HuH-7.5 (cell line): ENCODE measurements at places on chromosomes 4 and X.

- DNase-seq: no peak
Observed at GRCh38 chr4:126441173-126442035, 1126.6 kb downstream of the FAT4 start.

GRCh38 chr4:185651137-185651677 is 115.9 kb upstream of the PDLIM3 start:
- no peak for DNase-seq

- DNase-seq: no peak
Observed at GRCh38 chrX:15977644-15978043, 123.0 kb upstream of the AP1S2 start.

GRCh38 chrX:46849933-46850332 is 13.1 kb downstream of the RP2 start:
- DNase-seq: no peak

DNA sequence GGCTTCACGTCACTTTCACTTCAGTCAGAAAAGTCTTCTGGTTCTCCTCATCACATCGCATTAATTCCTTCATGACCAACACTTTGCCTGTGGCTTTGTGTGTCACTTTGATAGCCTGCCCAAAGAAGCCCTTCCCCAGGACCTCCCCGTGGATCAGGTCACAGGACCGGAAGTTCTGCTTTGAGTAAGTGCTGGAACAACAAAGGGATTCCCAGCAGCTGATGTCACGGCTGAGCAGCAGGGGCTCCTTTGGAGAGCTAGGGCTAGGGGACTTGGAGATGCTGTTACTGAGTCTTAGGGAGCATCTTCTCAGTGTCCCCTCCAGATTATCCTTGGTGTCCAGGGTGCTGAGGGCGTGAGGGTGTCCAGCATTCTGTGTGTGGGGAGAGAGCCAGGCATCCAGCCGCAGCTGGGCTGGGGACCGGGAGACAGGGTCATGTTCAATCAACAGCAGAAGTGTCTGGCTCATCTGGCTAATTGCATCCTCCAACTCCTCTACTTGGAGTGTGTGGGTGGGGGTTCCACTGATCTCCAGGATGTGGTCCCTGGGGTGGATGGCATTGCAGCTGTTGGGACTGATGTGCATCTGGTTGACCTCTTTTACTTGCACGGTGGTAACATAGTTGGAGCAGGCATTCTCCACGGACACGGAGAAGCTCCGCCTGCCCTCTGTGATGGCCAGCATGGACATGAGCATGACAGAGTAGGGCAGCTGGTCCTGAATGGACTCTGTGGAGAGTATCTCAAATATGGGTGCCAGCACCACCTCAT is 39.2 kb upstream of the ARHGAP6 start:
- no peak for DNase-seq

DNA sequence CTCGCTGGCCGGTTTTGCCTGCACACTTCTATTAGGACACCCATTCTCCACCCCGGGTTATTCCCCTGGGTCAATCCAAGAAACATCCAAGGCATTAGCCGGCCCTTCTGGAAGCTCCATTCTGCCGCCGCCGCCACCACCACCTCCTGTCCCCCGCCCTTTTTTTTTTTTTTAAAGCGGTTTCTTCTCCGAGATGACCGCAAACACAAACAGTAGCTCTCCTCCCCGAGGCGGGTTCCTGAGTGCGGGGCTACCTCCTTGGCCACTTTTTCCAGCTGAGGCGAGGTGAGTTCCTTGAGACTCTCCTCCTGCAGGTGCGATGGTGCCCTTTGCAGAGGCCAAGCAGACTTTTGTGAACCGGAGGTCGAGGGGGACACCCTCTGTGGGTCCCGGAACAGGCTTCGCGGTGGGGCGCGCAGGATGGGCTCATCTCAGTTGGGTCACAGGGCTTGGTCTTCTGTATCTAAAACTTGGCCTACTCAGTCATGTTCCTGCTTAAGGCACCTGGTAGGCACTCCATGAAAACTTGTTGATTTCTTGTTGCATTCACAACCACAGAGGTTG is 930 bp downstream of the NWD2 start:
- no peak for DNase-seq

DNA sequence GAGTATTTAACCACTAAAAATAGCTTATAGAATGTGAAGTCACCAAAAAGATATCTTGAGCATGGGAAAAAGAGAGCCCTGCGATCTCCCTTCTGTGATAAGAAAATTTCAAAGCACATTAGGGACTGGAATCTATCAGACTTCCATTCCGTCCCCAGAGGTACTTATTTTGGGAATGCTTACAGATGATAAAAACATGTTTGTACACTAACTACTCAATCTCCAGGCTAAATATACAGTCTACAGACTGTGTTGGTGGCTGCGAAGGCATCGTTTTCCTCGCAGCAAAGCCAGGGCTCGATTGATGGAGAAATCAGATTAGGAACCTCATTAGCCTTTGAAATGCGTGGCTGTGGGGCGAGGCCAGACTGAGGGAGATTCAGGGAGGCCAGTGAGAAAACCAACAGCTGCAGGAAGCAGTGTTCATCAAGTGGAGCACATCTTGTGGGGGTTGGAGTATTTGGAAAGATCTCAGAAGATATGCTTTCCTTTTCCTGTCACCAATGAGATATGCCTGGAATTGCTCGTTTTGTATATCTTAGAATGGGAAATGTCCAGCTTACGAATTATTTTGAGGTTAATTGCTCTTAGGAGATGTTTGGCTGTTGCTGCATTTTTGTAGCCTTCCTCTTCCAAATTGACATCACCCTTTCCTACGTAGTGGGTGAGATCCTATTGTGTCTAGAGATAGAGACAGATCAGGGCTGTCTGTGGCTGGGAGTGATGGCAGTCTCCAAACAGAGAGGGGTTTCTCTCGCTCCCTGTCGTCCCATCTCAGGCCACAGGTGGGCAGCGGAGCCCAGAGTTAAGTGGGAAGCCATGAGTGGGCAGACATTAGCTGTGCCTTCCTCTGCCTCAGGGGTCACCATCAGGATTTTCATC is 224.9 kb upstream of the FAT1 start:
- no peak for DNase-seq

- DNase-seq: no peak
Observed at GRCh38 chr4:25878676-25879075, 15.9 kb upstream of the SEL1L3 start.

GRCh38 chrX:76183289-76184049 is 10.6 kb downstream of the PBDC1 start:
- DNase-seq: no peak

GRCh38 chr4:101864660-101865059 is 74.1 kb downstream of the BANK1 start:
- DNase-seq: no peak

DNA sequence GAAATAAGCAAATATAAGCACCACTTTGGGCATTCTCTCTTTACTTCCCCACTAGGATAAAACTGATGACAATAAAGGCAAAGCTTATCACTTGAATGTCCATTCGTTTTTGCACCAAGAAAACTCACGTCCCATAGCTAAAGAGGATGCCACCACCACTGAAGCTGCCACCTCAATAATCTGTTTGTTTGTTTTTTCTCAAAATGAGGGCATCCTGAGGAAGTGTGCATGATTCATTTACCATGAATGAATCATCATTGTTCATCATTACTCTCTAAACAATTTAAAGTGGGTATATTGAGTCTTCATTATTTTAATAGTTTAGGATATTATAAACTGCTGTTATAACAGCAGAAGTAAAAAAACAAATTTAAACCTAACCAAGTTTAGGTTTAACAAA is 168.2 kb downstream of the DCTD start:
- no peak for DNase-seq

GRCh38 chr4:184807797-184808712 is 17.7 kb downstream of the ACSL1 start:
- DNase-seq: no peak

DNA sequence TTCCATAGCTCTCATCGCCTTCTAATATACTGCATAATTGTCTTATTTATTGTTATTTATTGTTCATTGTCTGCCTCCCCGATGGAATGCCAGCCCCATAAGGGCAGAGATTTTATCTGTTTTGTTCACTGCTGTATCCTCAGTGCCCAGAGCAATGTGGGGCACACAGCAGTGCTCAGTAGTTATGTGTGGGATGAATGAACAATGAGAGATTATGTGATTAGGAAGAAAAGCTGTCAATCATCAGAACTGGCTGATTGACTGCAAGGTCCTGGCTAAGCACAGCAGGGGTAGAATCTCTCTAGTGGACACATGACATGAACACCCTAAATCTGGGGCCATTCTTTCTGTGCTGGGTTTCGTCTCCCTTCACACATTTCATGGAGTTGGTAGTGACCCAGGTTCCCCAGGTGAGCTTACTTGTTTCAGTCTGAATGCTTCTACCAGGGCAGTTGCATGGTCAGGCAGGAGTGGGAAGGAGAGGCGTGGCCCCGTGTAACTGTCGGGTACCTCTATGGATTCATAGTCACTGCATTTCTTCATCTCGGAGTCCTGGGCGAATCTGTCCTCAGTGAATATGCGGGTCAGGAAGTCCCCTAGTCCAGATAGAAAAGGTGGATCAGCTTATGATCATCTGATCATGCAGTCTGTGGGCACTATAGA is 12.6 kb downstream of the PPEF2 start:
- DNase-seq: no peak

- no peak for DNase-seq
Observed at GRCh38 chr4:21555083-21555482, 393.5 kb downstream of the KCNIP4 start.

DNA sequence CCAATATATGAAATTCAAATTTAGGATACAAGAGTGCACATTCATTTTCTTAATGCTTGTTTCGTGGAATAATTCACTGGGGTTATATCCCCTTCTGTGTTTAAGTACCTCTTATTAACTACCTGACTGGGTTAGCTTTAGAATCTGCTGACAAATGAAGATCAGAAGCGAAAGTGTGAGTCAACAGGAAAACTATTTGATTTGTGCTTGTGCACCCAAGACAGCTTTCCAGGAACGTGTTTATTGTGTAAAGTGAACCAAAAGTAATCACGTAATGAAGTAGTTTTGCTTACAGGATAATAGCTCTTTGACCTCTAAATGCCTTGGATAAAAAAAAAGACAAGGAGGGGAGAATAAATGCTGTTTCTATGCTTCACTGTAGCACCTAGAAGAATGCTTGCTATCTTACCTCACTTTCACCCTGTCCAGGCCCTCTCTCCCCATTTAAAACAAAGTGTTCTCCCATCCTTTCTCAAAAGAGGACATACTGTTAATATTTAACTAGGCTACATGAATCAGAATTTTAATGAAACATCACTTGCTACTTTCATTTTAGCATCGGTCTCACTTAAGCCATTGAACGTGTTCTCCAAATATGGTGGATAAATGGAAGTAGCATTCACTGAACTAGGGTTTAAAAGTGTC is 141.9 kb downstream of the THOC2 start:
- no peak for DNase-seq

- DNase-seq: no peak
Observed at GRCh38 chrX:103437147-103437873, 61.0 kb downstream of the BEX3 start.

GRCh38 chr4:40265910-40266274 is 69.1 kb downstream of the RHOH start:
- DNase-seq: no peak

GRCh38 chr4:99875071-99875470 is 19.2 kb downstream of the LAMTOR3 start:
- no peak for DNase-seq

DNA sequence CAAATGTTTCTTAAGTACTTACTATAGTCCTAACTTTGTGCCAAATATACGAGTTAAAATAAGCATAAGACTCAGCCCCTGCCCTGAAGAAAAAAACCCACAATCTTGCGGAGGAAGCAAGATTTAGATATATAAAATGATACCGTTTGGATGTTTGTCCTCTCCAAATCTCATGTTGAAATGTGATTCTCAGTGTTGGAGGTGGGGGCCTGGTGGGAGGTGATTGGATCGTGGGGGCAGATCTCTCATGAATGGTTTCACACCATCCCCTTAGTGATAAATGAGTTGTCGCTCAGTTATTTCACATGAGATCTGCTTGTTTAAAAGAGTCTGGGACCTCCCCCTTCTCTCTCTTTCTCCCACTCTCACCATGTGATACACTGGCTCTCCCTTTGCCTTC is 28.7 kb downstream of the EFHC2 start:
- DNase-seq: no peak

- DNase-seq: no peak
Observed at GRCh38 chrX:100606753-100607152, 22.0 kb downstream of the TNMD start.

DNA sequence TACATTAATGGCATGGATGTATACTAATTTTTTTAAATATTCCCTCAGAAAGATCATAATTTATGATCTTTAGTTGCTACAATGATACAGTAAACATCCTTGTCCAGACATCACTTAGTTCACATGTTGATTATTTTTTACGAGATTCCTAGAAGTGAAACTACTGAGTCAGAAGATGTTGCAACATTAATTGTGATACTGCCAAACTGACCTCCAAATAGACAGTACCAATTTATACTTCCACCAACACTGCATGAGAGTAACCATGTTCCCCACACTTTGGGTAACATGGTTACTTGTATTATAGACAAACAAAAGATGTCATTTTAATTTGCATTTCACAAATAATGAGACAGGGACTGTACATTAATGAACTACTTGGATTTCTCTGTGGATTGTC is 19.6 kb downstream of the RCHY1 start:
- no peak for DNase-seq

- no peak for DNase-seq
Observed at GRCh38 chrX:132749406-132749805, 209.0 kb downstream of the HS6ST2 start.

DNA sequence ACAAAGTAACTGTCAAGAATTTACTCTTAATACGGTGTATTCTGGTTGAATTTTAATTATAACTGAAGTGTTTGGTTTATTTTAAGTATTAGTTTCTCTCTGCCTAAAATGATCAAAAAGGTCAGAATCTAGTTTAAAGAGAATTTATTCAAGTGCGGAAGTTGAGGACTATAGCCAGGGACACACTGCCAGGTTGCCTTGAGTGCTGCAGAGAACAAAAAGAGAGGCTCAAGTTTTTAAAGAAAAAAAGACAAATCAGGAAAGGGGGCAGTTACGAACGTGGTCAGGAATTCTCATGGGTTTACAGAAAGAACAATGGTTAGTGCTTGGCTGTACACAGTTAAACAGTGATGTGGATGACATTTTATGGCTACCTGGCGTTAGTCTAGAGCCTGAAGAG is 81.3 kb downstream of the SNX25 start:
- no peak for DNase-seq

- DNase-seq: no peak
Observed at GRCh38 chr4:41077628-41078027, 136.7 kb downstream of the APBB2 start.

GRCh38 chr4:188976644-188977115 is 837.4 kb downstream of the TRIML1 start:
- DNase-seq: no peak

GRCh38 chrX:13649838-13650237 is 3.1 kb upstream of the TCEANC start:
- no peak for DNase-seq

GRCh38 chr4:89316931-89317366 is 9.3 kb upstream of the GPRIN3 start:
- no peak for DNase-seq

DNA sequence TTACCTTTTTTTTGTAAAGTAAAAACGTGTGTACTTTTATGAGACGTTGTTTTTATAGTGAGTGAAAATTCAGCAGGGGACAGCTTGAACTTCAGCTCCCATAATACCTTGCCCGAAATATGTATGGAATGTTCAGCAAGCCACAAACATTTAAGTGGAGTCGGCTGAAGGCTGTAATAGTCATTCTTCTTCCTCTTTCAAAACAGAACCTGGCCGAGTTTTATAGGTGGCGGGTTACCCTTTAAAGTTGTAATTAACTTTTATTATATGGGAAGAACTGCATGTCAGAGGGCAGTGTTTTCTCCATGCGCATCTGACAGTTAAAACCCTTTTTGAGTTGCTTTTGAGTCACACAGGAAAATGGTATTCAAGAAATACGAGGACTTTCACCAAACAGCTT is 50.7 kb downstream of the CLDN34 start:
- DNase-seq: peak; percentile 44
